KG1 (cell line): ENCODE measurements at places on chromosomes 2 and 18.

GRCh38 chr2:215567504-215567903 lies 131.6 kb upstream of the FN1 start:
- no peak for DNase-seq

- DNase-seq: no peak
Measured at GRCh38 chr2:96207073-96207773, 1.4 kb downstream of the STARD7 start.

DNA sequence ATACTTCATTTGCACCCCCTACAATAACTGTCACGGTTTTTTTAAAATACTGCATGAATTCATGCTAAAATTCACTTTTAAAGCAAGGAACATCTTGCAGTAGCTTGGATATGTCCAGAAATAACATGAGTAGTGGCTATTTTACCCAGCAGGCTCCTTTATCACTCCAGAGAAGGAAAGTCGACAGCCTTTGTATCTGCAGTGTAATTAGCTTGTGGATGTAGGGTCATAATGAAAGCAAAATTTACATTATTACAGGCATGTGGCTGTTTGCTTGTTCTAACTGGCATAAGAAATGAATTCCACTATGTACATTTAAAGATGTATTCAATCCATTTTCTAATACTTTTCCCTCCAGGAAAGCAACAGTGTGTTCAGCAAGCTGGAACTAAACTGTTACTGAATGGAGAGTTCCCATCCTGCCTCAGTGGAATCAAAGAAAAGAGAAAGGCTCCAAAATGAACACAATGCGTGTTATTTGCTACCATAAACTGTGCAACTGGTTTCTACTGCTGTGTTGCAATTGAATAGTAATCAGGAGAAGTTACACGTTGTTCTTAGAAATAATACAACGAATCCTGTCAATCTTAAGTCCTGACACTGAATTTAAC lies 321.2 kb upstream of the VRK2 start:
- DNase-seq: no peak

DNA sequence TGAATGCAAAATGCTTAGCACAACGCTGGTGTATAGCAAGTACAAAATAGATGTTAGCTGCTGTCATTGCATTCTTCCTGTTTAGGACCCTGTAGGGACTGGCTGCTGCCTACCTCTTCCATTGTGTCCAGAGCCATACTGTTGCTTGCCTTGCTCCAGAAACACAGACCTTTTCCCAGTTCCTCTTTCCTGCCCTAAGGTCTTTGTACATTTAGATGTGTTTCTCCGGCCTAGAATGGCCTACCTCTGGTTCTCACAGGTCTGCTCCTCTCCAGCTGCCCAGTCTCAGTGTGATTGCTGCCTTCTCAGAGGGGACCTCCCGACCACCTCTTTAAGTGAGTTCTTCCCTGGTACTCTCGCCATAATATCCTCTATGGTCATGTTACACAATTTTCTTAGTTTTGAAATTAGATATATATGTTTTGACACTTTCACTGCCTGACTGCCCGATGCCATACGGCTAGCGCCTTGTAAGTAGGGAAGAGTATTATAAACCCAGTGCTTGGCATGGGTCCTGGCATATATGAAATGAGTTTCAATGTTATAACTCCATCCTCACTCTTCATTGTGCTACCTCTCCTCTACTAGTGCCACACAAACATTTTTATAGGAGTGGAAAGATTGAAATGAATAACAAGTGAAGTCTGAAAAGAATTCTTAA lies 48.3 kb downstream of the RFTN2 start:
- DNase-seq: no peak

DNA sequence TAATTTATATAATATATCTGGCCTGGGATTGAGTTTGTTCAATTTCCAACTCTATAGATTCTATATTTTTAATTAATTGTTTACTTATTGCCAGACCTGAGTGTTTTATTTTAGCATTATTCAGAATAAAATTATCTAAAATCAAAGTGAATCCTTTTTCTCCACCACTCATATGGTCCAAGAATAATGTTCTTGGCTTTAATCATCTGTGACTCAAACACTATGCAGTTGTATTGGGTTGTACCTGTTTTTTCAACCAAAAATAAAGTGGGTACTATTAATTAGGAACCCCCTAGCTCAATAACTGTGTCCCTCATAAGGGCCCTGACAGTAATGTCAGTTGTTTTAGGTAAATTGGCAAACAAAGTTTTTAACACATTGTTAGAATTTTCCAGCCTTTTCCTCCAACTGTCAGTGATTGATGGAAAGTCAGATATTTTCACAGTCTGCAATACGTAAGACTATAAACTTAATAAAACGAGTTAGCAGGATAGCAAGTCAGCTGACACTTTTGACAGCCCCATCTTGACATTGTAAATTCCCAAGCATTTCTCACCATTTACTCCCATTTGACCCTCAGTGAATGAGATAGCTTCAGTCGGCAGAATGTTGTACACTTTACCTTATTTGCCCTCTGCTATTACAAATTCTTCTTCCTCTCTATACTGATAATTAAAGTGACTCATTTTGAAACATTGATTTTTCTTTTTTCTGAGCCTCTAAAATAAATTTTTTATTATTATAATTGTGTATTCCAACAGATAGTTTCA lies 587.4 kb downstream of the METTL4 start:
- DNase-seq: no peak

DNA sequence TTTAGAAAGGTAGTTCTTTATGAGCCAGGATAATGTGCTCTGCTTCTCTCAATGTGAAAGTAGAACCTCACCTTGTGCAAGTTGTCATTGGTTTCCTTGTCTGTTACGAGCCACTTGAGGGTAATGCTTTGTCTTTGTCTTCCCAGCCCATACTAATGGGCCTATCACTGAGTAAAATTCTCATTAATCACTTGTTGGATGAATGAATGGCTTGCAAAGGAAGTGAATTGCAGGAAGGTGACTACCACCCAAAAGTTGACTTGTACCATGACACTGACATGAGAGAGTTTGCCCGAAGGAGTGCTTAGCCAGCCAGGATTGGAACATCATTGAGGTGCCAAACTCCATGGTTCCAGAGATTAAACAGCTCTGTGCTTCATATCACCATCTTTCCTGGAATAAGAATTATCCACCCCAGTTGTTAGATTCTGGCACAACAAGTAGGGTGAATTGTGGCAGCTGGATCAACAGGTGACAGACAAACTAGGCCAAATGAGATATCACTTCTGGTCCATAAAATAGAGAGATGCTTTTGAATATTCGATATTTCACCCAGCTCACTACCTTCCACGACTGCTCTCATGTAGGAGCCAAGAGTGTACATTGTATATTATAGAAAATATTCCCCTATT lies 20.5 kb upstream of the CD28 start:
- no peak for DNase-seq

DNA sequence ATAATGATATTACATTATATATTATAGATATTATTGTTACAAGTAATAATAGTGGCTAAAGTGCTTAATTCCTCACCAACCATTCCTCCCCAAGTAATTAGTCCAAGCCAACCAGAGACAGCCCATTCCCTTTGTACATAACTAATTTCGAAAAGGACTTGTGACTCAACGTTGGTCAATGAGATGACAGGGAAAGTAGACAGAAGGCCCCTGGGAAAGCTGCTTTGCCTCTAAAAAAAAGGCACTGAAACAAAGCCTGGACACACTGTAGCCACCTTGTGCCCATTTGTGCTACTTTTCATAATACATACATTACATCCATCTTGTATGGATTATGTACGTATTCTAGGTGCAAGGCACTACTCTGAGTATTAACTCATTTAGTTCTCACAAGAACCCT lies 28.8 kb downstream of the COLEC12 start:
- DNase-seq: no peak

- no peak for DNase-seq
Measured at GRCh38 chr18:36149514-36150289, 20.0 kb downstream of the ELP2 start.

GRCh38 chr18:58576638-58577251 lies 52.1 kb downstream of the ALPK2 start:
- DNase-seq: no peak

DNA sequence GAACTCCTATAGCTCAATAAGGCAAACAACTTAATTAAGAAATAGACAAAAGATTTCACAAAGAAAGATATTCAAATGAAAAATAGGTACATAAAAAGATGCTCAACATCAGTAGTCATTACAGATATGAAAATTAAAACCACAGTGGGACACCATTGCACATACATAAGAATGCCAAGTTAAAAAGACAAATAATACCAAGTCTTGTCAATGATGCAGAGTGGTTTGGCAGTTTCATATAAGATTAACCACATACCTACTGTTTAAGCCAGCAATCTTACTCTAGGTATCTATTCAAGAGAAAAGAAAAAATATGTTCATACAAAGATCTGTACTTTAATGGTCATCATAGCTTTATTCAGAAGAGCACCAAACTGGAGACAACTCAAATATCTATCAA lies 63.5 kb upstream of the GLS start:
- DNase-seq: no peak

DNA sequence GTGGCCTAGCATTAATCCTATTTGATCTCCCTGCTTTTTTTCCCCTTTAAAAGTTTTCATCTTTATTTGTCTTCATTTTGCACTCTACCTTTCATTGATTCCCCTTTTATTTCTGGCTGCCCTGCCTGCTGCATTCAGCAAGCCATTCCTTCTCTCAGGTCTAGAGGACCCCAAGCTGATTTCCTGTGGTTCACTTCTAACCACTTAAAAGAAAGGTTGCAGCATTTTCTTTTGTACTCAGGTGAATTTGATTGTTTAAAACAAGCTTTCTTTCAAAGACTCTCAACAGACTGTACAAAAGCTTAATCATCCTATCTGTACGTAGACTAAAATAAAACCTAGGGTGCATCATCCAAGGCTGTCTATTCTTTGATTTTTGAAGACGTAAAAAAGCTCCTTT lies 160.3 kb downstream of the CSRNP3 start:
- DNase-seq: no peak

- DNase-seq: no peak
Measured at GRCh38 chr2:147810883-147811765, 33.7 kb upstream of the ACVR2A start.

DNA sequence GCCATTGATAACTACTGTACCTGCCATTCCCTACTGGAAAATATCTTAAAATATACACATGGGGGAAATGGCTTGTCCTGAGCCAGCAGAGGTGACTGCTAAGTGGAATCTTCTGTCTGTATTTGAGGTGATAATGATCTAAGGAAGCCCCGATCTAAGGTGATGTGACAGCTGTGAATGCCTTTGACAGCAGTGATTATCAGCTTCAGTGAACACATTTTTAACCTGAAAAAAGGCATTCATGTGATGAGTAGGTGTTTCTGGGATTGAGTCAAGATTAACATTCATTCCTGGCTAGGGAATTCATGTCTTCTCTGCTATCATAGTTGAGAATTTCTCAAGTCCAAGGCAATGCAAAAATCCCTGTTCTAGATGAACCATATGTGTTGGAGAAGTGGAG lies 9.1 kb upstream of the MAPRE2 start:
- no peak for DNase-seq

- no peak for DNase-seq
Measured at GRCh38 chr2:26692897-26693849, 651 bp downstream of the KCNK3 start.

- no peak for DNase-seq
Measured at GRCh38 chr2:156867201-156867600, 390.3 kb upstream of the GALNT5 start.

DNA sequence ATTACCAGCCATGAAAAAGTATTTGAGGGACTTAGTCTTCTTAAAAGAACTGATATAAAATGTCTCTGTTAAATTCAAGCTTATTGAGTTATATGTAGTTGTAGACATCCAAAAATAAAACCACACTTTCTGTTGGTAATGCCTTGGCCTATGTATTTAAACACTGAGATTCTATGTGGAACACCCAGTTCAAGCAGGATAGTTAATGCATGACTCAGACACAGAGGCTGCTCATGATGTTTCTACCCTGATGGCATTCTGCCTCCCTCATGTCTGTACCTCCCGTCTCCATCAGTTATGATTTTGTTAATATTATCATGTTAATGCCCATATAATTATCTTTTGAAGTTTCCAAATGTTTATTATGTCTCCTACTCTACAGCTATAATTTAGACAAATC lies 164.5 kb downstream of the XIRP2 start:
- no peak for DNase-seq

DNA sequence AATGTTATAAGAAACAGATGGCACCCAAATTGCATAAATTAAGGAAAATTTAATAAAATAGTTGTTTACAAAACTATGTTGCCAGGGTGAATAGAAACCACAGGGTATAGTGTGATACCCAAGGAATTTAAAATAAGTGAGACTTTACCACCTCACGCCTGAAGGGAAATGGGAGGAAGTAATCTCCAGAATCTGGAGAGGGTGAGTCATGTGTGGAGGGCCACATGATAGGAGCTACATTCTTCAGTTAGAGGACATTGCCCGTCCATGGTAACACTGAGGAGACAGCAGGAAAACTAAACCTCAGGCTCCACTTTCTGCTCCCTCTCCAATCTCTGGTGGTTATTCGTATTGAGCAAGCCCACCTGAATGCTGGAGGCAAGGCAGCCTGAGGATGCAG lies 97.2 kb upstream of the NXPH2 start:
- no peak for DNase-seq

GRCh38 chr18:11741505-11742145 lies 52.6 kb downstream of the GNAL start:
- DNase-seq: no peak
